ENCODE measurements at places on chromosomes 4 and X.

DNA sequence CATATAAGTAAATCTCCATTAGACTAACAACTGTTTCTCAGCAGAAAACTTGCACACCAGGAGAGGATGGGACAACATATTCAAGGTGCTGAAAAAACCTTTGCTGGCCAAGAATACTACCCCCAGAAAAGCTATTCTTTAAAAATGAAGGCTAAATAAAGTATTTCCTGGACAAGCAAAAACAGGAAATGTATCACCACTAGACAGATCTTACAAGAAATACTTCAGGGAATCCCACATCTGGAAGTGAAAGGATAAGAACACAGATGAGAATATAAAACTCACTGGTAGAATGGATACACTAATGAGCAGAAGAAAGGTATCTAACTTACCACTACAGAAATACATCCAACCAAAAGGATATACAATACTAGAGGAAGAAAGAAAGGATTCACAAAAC, 27.0 kb upstream of the ADH1C start:
- H3K4me3 ChIP-seq = no peak overlapping the region
- DNase-seq = no peak
- H3K27me3 ChIP-seq = peaks cover 3% of the 10 kb centered on the region
- H3K27ac ChIP-seq = no peak overlapping the region

GRCh38 chr4:112818594-112818965, 181.6 kb downstream of the LARP7 start:
- no peak for DNase-seq
- H3K4me1 ChIP-seq = peaks cover 11% of the 10 kb centered on the region
- no peak overlapping the region for H3K27ac ChIP-seq
- no peaks in the 10 kb centered on the region for H3K27me3 ChIP-seq
- H3K36me3 ChIP-seq = no peaks in the 10 kb centered on the region

GRCh38 chrX:15398874-15399273, 14.7 kb upstream of the VEGFD start:
- H3K27me3 ChIP-seq = peaks cover 3% of the 10 kb centered on the region
- peaks cover 4% of the 10 kb centered on the region for H3K4me1 ChIP-seq
- H3K36me3 ChIP-seq = peaks cover 4% of the 10 kb centered on the region
- H3K27ac ChIP-seq = no peak overlapping the region

DNA sequence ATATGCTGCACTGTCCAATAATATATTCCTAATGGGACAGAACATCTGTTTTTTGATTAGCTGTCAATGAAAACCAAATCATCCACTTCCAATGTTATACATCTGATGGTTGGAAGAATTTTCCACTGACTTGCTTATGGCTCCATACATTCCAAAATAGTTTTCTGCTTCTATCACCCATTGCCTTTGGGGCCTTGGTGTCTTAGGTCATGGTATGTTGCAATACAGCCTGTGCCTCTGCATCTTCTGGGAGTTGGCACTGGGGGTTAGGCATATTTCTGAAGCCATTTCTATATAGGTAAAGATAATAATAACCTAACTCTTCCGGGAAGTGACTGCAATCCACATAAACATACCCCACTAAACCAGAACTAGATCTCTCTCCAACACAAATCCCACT, 53.2 kb upstream of the NR3C2 start:
- no peak overlapping the region for H3K4me3 ChIP-seq
- H3K27me3 ChIP-seq = no peaks in the 10 kb centered on the region
- H3K4me1 ChIP-seq = no peaks in the 10 kb centered on the region
- DNase-seq = no peak

- H3K4me1 ChIP-seq = no peaks in the 10 kb centered on the region
- peaks cover 1% of the 10 kb centered on the region for H3K27me3 ChIP-seq
- no peak overlapping the region for H3K27ac ChIP-seq
- H3K4me3 ChIP-seq = no peak overlapping the region
- no peaks in the 10 kb centered on the region for H3K36me3 ChIP-seq
These were observed 92.7 kb downstream of the NAP1L3 start for GRCh38 chrX:93580634-93581033.

GRCh38 chr4:53378171-53378482, 686 bp downstream of the FIP1L1 start:
- H3K27ac ChIP-seq = peak overlapping the region; percentile 88
- peak overlapping the region; percentile 99 for H3K4me3 ChIP-seq
- peaks cover 2% of the 10 kb centered on the region for H3K36me3 ChIP-seq
- H3K27me3 ChIP-seq = peaks cover 7% of the 10 kb centered on the region
- no peak for DNase-seq

GRCh38 chrX:69100478-69100877, 64.8 kb downstream of the PJA1 start:
- peaks cover 2% of the 10 kb centered on the region for H3K27me3 ChIP-seq
- no peak overlapping the region for H3K27ac ChIP-seq
- no peak overlapping the region for H3K4me3 ChIP-seq
- H3K36me3 ChIP-seq = no peaks in the 10 kb centered on the region

GRCh38 chr4:14184265-14184664, 556.7 kb upstream of the BOD1L1 start:
- peaks cover 34% of the 10 kb centered on the region for H3K4me1 ChIP-seq
- H3K27ac ChIP-seq = no peak overlapping the region
- no peak overlapping the region for H3K4me3 ChIP-seq
- peak; percentile 48 for DNase-seq

DNA sequence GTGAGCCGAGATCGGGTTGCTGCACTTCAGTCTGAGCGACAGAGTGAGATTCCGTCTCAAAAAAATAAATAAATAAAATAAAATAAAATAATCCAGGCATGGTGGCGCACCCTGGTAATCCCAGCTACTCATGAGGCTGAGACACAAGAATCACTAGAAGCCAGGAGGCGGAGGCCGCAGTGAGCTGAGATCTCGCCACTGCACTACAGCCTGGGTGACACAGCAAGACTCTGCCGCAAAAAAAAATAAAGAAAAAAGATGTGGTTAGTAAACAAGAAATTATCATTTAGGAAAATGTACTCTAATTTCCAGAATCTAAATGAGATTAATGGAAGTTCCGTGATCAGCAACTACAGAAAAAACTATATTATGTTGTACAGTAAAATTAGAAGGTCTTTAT, 14.5 kb upstream of the LRBA start:
- no peaks in the 10 kb centered on the region for H3K27me3 ChIP-seq
- H3K27ac ChIP-seq = no peak overlapping the region
- no peaks in the 10 kb centered on the region for H3K36me3 ChIP-seq
- DNase-seq = no peak
- peaks cover 10% of the 10 kb centered on the region for H3K4me1 ChIP-seq

DNA sequence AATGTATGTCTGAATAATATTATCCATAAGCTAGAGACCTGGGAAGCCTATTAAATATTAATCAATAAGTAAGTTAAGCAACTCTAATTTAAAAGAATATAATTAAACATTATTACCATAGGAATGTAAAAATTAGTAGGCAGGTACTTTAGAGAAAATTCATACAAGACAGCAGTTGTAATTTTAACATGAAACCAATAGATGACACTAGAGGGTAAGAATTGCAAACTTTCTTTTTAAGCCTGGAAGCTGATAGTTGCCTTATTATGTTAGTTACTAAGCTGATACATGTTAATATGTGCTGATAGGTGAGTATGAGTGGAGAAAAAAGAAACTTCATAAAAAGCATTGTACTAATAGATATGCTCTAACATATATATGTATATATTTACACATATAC, 1157.4 kb downstream of the FAM133A start:
- H3K36me3 ChIP-seq = no peaks in the 10 kb centered on the region
- no peak overlapping the region for H3K27ac ChIP-seq
- no peak for DNase-seq
- H3K27me3 ChIP-seq = no peaks in the 10 kb centered on the region
- H3K4me1 ChIP-seq = no peaks in the 10 kb centered on the region
- H3K4me3 ChIP-seq = no peak overlapping the region

- no peaks in the 10 kb centered on the region for H3K36me3 ChIP-seq
- DNase-seq = no peak
- no peaks in the 10 kb centered on the region for H3K4me1 ChIP-seq
- no peak overlapping the region for H3K27ac ChIP-seq
These were observed 358.7 kb upstream of the CTSO start for GRCh38 chr4:156312261-156312847.

- H3K4me3 ChIP-seq = peak overlapping the region; percentile 40
- H3K27ac ChIP-seq = peak overlapping the region; percentile 40
- peaks cover 3% of the 10 kb centered on the region for H3K27me3 ChIP-seq
- no peak for DNase-seq
- peaks cover 50% of the 10 kb centered on the region for H3K36me3 ChIP-seq
- H3K4me1 ChIP-seq = peaks cover 14% of the 10 kb centered on the region
These were observed 90.7 kb downstream of the PAPSS1 start for GRCh38 chr4:107629318-107629717.

GRCh38 chrX:114028907-114029662, 554.8 kb upstream of the HTR2C start:
- DNase-seq = no peak
- H3K36me3 ChIP-seq = peaks cover 7% of the 10 kb centered on the region
- no peak overlapping the region for H3K4me3 ChIP-seq
- no peak overlapping the region for H3K27ac ChIP-seq

DNA sequence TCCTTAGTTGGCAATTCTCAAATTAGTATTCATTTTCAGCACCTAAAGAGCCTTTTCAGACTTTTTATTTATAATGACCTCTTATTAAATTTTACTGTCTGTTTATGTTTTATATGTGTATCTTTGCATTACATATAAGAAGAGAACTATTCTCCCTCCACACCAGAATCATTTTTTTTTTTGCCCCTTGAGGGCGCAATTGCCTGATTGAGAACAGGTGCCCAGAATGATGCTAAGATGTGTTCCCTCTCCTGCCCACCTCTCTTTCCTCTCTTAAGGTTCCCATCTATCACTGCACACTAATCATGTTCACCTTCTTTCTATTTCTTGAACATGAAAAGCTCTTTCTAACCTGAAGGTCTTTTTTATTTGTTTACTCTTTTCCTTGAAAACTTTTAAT, 44.2 kb upstream of the ADAM29 start:
- no peaks in the 10 kb centered on the region for H3K27me3 ChIP-seq
- no peak for DNase-seq
- H3K4me1 ChIP-seq = no peaks in the 10 kb centered on the region
- H3K36me3 ChIP-seq = no peaks in the 10 kb centered on the region
- no peak overlapping the region for H3K27ac ChIP-seq

DNA sequence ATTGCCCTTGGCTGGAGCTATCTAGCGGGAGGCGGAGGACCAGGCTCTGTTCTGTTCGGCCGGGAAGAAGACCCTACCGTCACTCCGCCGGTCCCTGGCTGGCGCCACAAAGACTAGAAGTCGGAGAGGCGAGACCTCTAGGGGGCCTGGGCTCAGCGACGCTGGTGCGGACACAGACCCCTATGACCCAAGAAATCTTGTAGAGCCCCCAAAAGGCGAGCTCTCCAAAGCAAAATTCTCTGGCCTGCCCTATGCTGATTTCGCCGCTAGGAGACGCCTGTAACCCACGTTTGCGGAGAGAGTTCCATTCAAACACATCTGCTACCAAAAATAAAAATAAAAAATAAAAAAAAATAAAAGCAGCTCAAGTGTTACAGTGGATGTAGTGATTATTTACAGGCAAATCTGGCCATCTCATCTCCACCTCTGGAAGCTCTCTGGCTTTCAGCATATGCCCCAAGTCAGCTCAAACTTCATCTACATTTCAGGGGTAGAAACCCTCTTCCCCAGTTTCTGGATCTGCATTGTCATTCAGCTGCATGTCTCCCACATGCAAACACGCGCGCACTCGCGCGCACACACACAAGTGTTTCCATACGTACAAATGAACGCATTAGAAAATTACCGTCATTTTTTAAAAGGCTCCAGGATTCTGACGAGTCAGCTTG, 2.4 kb upstream of the PCDH10 start:
- peak overlapping the region; percentile 85 for H3K4me3 ChIP-seq
- peak; percentile 78 for DNase-seq
- H3K27ac ChIP-seq = no peak overlapping the region

GRCh38 chr4:113302051-113302450, 252.6 kb downstream of the ANK2 start:
- no peaks in the 10 kb centered on the region for H3K4me1 ChIP-seq
- no peak for DNase-seq
- no peak overlapping the region for H3K4me3 ChIP-seq

GRCh38 chr4:177302371-177303100, 7.1 kb upstream of the NEIL3 start:
- no peaks in the 10 kb centered on the region for H3K27me3 ChIP-seq
- no peak overlapping the region for H3K4me3 ChIP-seq
- H3K27ac ChIP-seq = no peak overlapping the region
- H3K36me3 ChIP-seq = no peaks in the 10 kb centered on the region

DNA sequence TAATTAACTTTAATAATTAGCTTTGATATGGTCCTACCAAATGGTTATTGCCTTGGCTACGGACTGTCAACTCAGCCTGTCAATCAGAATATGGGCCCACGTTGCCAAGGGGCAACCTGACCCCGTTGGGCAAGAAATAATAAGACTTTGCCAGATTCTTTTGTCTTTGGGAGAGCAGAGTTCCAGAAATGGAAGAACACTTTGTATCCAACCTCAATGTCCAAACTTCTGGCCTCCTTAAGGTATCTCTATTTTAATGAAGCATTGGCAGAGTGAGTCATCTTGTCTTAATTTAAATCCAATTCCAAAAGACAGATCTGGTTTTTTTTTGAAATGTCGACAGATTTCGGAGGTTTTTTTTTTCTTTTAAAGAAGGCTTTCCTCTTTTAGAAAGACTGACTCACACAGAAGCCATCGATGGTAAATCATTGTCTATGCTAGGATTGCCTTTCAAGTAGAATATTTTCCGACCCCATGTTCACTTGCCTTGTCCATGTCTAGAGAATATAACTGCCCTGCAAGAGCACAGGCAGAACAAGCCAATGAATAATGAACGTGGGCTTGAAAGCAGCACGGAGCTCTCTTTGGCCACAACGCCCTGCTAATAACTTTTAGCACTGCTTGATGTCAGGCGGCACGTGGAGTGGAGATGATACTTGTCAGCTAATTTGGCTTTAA, 190.3 kb upstream of the GATB start:
- DNase-seq = no peak
- H3K27ac ChIP-seq = no peak overlapping the region
- H3K4me3 ChIP-seq = no peak overlapping the region

DNA sequence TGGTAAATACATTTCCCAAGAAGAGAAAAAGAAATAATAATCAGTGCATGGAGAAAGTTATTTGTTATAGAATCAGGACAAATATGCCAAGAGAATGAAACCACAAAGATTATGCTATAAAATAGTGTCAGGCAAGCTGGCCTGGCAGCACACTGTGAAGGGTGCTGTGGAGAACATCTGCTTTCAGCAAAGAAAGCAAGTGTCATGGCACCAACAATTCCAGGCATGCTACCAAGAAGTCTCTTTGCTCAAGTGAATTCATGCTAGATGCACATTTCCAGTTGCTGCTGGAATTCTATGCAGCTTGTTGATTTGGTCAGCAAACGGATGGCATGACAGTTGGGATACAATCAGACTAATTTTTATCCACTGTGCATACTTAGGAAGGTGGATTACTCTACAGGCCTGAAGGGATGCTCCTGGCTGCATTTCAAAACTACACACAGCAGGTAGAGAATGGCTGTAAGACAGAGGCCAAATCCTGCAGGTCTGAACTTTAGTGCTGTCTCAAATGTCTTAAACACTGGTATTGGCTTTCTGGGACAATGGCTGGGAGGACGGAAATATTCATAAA, 154.6 kb upstream of the FAT1 start:
- H3K4me1 ChIP-seq = no peaks in the 10 kb centered on the region
- H3K27me3 ChIP-seq = no peaks in the 10 kb centered on the region
- no peak overlapping the region for H3K27ac ChIP-seq
